ENCODE measurements at places on chromosomes 7 and 10.

DNA sequence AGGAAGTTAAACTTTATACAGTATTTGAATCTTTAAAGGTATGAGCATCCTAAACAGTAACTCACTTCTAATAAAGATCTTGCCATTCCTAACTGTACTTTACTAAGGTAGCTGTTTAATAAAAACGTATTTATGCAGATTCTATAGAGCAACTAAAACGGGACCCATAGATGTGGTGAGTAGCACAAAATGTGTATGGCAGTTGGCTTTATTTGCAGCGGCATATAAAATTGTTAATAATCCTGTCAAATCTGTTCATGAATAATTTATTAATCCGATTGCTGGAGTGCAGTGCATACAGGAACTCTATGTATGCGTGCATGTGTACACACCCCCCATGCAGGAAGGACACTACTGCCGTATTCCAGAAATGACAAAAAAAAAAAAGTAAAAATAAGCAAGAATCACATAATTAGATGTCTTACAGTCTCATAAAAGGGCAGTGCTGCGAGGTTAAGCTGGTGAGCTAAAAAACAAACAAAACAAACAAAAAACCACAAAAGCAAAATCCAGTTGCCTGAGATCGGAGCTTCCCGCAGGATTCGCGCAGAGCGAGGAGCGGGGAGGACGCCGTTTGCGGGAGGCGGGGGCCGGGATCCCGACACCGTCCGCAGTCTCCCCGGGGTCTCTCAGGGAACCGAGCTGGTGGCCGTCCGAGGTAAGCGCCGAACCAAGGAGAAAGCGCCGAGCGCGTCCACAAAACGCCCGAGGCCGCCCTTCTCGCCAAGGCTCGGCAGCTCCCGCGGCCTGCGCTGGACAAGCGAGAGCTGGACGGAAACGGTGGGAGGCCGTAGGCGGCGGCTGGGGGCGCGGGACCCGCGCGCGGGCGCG is 518 bp upstream of the COMMD3 start:
- DNase-seq, result no peak

DNA sequence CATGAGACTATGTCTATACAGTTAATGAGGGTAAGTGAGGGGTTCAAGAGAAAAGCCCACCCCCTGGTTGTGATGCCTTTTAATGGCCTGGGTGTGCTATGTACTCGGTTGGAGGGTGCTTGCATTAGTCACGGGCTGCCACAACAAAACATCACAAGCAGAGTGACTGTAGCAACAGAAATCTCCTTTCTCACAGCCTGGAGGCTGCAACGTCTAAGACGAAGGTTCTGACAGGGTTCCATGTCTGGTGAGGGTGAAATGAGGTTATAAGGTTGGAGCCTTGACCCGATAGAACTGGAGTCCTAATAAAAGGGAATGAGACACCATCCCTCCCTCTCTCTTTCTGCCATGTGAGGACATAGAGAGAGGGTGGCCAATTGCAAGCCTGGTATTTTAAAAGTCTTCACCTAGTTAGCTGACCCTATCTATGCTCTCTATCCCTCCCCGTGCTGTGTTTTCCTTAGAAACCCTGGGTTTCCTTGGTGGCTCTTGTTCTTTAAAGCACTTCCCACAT is 126.0 kb upstream of the GDF10 start:
- no peak for DNase-seq

DNA sequence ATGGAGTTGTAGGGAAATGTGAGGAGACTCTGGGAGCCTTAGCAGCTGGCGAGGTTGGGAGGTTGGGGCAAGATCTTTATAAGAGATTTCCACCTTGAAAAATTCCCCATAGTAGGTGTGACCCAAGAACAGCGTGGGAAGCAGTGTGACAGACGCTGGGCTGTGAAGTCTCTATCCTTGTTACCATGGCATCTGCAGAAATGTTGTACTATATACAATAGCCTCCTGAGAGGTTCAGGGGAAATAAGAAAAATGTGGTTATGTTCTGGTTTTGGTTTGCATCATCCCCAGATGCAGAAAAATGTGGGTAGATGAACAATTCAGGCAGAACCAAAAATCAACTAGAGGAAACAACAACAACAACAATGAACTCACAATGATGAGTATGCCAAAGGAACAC is 498.6 kb downstream of the SH2D4B start:
- DNase-seq, result no peak

DNA sequence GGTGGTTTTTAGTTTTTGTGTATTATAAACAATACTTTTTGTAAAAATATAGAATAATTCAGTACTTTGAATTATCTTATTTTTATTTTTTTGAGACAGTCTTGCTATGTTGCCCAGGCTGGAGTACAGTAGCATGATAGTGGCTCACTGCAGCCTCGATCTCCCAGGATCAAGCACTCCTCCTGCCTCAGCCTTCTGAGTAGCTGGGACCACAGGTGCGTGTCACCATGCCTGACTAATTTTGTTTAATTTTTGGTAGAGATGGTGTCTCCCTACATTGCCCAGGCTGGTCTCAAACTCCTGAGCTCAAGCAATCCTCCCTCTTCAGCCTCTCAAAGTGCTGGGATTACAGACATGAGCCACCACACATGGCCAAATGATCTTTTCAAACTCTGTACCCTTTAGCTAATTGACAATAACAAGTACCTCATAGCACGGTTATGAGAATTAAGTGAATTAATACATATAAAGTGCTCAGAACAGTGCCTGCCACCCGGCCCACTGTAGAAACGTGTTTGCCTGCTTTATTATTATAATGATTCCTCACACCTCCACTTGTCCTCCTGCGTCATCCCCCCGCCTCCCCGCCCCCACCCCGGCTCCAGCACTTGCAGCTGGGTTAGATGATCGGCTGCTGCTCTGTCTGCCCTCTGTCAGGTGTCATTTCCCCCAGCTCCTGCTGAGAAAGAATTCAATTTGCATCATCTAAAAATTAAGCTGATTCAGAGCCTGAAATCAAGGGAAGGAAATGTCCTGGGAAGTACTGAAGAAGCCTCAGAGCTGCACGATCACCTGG is 53.6 kb upstream of the NRF1 start:
- DNase-seq, result no peak

GRCh38 chr10:119541459-119542356 is 811 bp downstream of the RGS10 start:
- DNase-seq, result peak; percentile 75

GRCh38 chr10:580778-581177 is 108.7 kb downstream of the DIP2C start:
- DNase-seq, result no peak

DNA sequence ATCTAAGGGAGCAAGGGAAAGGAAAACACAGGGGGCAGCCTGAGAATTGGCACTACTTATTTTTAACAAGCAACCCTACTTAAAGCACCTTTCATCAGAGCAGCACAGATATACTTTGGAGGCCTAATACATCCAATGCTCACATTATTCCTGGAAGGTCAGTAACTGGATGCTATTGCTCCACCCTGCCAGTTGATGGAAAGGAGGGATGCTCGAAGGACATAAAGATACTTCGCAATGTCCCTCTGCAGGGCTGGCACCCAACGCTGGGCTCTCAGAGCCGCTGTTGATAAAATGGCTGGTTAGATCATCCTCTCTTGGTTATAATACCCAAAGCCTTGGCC is 307.9 kb upstream of the AOAH start:
- DNase-seq, result no peak

DNA sequence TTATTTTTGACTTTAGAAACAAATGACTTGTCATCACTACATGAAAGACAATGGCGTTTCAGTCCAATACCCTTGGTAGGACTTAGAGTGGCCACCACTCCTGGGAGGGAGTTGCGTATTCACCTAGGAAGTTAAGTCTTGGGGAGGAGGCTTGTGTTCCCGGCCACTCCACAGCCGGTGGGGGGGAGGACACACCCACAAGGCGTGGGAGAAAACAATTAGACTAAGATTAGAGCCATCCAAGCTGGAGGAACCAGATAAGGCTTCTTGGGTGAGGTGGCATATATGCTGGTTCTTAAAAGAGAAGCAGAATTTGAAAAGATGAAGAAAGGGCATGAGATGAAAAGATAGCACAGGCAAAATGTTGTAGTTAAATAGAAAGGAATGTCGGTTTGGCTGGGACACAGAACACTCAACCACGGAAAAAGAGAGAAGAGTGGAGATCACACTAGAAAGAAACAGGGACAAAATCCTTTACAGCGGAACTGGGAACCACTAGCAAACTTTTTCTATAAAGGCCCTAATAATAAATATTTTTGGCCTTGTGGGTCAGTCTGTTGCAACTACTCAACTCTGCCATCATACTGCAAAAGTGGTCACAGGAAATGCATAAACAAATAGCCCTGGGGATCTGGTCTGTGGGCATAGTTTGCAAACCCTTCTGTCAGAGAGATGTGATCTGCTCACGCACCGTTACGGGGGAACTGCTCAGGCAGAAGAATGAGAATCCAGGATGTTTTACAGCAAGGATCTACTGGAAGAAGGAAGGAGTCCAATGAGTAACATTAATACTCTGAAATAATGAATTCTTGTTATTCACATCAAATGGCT is 651.8 kb downstream of the PARD3 start:
- DNase-seq, result no peak

DNA sequence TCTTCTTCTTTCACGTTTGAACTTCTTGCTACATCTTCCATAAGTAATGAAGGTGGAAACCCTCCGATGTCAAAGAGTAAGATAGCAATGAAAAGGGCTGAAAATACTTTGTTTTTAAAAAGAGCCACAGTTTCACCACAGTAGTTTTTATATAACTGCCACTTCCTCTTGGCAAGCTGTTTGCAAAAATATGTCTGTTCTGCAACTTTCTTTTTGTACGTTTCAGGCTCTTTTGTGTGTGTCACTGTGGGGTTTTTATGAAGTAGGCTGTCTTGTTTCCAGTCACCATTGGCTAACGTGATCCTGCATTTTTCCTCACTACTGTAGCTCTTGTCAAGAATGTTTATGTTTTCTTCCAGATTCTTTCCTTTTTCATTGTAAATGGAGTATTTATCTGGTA is 55.6 kb downstream of the SLC16A9 start:
- no peak for DNase-seq

DNA sequence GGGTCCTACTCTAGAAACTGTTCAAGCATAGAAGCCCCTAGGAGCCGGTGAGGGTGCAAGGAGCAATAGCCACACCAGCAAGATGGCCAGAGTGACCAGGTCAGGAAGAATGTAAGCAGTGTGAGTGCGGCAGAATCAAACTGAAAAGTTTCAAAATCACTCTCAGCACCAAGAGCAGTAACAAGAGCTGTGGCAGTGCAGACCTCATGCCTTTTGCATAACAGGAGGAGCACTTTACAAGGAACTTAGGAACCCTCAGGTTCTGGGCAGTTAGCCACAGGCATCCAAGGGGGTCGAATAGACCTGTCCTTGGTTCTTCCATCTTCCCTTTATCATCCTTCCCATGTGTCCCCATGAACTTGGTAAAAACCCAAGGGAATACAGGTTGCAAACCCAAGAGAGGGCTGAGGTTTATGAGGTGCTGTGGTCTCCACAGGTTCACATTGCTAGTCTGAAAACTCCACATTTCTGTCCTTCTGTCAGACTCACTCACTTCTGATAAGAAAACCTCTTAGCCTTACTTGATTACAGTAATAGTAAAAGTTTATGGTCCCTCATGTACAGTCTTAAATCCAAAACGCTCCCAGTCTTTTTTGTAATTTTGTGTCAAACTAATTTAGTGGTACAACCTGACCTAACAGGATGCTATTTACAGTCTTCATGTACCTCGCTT is 78.4 kb downstream of the PON1 start:
- no peak for DNase-seq

DNA sequence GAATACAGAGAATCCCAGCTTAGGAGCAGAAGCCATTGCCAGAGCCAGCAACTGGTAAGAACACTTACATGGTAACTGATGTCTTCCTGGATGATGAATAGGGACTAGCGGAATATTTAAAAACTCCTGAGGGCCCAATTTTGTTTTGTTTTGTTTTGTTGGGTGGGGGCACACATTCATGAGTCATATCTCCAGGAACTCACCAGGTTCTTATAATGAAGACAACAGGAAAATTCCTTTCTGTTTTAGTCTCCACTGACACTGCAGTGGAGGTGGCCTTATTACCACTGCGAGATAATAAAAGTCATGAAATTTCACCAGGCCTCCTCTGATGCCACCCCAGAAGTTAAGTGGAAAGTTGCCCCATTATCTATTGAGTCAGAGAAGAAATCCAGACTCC is 6.6 kb upstream of the CUZD1 start:
- no peak for DNase-seq

- DNase-seq, result no peak
Observed at GRCh38 chr7:20779041-20779440, 7.6 kb downstream of the SP8 start.

GRCh38 chr10:60818134-60818770 is 40.0 kb downstream of the CDK1 start:
- no peak for DNase-seq

DNA sequence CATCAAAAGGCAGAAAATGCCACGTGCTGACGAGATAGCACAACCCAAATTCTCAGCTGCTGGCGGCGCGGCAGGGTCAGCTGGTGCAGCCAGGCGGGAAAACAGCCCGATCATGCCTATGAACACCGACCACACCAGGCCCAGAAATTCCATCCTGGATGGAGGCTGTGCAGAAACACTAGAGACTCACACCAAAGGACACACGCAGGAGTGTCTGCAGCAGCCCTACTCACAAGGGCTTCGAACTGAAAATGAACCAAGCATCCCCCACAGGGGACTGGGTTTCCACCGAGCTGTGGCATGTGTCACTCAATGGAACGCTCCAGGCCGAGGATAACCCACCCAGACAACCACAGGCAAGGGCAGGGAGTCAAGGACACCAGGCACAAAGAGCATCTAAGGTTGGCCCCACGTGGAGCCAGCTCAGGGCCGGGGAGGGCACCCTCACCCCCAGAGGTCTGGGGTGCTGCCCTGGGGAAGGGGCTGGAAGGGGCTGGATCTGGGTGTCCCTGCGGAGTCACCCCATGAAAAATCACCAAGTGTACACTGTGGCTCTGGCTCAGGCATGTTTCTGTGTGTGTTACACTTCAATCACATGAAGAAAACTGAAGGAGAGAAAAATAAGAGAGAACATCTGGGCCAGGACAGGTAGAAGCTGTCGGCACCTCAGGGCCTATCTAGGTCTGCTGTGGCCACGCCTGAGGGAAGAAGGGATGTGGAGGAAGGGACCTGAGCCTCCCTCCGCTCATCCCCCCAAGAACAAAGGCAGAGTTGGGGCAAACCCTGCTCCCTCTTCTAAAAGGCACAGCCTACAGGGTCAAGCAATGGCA is 33.0 kb downstream of the RASGEF1A start:
- DNase-seq, result no peak

- DNase-seq, result no peak
Observed at GRCh38 chr7:101511965-101512364, 117.1 kb downstream of the MYL10 start.

Measured in stimulated activated CD4-positive, alpha-beta T cell treated with anti-CD3 and anti-CD28 coated beads, Interleukin-12 subunit alpha, Interleukin-12 subunit beta, amount 100 ng/mL, for 4 hours (primary cell).